ENCODE measurements at places on chromosomes 7 and 10. TPM values are rescaled to one million over a fixed set of nuclear protein-coding genes. Genes with fewer than 3 reads are reported as not detected.

Gene RNLS
- 8.8 TPM for total RNA-seq

Gene LRRC18
- total RNA-seq: not detected

Gene CYP17A1
- total RNA-seq: not detected

Gene BEND7
- total RNA-seq: 1.7 TPM
